ENCODE measurements at places on chromosomes 5 and 9. TPM values are rescaled to one million over a fixed set of nuclear protein-coding genes. Genes with fewer than 3 reads are reported as not detected.
A peak's percentile ranks its signal among the peaks of the same experiment; 100 is the strongest.

The PCDHA1 gene
- total RNA-seq: 0.35 TPM

The DBH gene
- total RNA-seq: not detected

The MAMDC2 gene
- total RNA-seq: 39.1 TPM

The ADRB2 gene
- total RNA-seq: 7.6 TPM

DNA sequence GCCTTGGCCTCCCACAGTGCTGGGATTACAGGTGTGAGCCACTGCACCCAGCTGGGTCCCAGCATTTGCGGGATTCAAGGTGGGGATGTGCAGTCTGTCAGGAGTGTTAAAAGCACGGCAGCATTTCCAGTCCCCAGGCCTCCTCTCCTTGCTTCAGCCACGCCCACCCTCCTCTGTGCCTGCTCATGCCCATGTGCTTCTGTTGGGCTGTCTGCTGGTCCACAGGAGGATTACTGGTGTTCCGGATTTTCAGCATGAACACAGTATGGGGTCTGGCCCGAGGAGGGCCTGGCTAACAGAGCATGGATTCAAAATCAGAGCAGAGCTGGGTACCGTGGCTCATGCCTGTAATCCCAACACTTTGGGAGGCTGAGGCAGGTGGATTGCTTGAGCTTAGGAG, 5.5 kb downstream of the ARRDC1 start:
- DNase-seq: no peak

DNA sequence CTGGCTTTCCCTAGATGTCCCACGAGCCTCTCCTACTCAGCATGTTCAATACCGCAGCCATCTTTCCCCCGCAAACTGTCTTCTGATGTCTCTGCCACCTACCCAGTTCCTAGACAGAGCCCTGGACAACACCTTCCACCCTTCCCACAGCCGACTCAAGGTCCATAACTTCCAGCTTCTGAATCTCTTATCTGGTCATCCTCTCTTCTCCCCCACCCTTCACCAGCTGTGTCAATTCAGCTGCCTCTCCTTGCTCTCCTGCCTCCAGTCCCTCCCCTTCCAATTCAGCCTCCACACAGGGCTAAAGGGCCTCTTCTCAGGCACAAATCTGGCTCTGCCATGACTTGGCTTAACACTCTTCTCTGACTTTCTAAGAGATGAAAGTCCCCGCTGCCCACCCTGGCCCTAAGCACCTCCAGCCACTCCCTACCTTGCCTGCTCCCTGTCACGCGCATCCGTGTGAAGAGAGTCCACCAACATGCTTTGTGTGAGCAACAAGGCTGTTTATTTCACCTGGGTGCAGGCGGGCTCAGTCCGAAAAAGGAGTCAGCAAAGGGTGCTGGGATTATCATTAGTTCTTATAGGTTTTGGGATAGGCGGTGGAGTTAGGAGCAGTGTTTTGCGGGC, 25.2 kb downstream of the AQP7 start:
- DNase-seq: no peak

DNA sequence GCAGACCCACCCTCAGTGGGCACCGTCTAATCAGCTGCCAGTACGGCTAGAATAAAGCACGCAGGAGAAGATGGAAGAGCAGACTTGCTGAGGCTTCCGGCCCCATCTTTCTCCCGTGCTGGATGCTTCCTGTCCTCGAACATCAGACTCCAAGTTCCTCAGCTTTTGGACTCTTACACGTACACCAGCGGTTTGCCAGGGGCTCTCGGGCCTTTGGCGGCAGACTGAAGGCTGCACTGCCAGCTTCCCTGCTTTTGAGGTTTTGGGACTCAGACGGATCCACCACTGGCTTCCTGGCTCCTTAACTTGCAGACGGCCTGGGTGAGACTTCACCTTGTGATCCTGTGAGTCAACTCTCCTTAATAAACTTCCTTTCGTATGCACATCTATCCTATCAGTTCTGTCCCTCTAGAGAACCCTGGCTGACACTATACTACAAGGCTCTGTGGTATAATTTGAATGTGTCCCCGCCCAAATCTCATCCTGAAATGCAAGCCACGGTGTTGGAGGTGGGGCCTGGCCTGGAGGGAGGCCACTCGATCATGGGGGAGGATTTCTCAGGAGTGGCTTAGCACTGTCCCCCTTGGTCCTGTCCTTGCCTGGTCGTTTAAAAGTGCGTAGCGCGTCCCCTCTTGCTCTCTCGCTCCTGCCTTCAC, 31.1 kb upstream of the NRARP start:
- DNase-seq: no peak

DNA sequence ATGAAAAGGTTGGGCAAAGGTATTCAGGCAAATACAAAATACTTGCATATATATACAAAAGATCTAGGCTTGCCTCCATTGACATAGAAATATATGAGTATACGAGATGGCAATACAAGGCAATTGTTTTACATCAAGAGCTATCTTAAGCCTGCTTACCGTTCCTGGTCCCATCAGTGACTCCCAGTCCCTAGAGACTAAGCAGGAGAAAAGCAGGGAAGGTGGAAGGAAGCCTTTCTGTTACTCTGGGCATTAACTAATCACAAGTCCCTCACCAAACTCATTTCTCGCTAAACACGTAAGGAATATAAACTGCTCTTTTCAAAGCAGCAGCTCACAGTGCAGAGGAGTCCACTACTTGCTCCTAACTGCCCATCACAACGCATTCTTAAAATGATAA, 125.2 kb downstream of the ZNF608 start:
- DNase-seq: no peak

- no peak for DNase-seq
Measured at GRCh38 chr9:23821375-23822181, 4.5 kb downstream of the ELAVL2 start.

- peak; percentile 79 for DNase-seq
Measured at GRCh38 chr9:130837002-130837511, 2.0 kb downstream of the ABL1 start.

DNA sequence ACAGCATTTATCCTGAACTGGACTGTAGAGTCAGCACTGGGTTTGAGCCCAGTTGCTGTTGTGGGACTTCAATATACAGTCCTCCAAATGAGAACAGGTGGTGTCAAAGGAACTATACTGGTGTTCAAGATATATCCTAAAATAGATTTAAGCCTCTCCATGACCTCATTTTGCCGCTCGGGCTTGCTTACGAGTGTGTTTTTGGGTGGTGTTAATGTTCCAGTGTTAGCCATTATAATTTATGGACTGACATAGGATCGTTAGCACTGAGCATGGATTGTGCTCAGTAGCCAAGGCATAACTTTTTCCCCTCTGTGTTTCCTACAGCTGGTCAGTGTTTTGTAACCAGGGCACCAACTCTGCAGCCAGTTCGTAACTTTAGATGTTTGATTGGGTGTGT, 306.6 kb downstream of the SPATA31D1 start:
- no peak for DNase-seq

GRCh38 chr5:31680528-31680927, 41.6 kb downstream of the PDZD2 start:
- DNase-seq: no peak

- no peak for DNase-seq
Measured at GRCh38 chr9:105676351-105676923, 14.2 kb downstream of the TAL2 start.

- DNase-seq: no peak
Measured at GRCh38 chr5:31720811-31721345, 81.9 kb downstream of the PDZD2 start.

GRCh38 chr9:128026773-128027541, 40.2 kb downstream of the NAIF1 start:
- DNase-seq: no peak

DNA sequence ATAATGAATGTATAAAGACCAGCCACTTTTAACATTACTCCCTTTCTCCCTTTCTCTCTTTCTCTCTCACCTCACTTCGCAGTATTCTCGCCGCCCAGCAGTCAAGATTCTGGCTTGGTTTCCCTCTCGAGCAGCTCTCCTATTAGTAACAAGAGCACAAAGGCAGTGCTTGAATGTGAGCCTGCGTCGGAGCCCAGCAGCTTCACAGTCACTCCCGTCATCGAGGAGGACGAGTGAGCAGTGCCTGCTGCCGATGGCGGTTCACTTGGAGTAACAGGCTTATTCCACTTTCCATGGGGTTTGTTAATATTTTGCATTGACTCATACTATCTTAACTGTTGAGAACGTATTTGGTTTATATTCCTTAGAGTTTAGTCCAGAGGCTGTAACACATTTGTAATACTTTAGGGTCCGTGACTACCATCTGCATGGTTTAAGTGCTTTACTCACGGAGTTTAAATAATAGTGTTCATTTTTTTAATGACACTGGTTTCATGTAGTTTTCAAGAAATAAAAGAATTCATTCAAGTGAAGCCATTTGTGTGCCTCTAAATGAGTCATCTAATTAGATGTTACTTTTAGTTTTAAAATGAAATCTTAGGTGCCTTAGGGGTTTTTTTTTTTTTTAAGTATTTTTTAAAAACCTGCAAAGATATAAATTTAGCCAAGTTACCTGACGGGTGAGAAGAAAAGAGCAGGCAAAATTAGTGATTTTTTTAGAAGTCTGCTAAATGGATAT, 8.4 kb upstream of the DMRT3 start:
- no peak for DNase-seq

- DNase-seq: no peak
Measured at GRCh38 chr9:18129809-18130334, 344.1 kb upstream of the ADAMTSL1 start.

DNA sequence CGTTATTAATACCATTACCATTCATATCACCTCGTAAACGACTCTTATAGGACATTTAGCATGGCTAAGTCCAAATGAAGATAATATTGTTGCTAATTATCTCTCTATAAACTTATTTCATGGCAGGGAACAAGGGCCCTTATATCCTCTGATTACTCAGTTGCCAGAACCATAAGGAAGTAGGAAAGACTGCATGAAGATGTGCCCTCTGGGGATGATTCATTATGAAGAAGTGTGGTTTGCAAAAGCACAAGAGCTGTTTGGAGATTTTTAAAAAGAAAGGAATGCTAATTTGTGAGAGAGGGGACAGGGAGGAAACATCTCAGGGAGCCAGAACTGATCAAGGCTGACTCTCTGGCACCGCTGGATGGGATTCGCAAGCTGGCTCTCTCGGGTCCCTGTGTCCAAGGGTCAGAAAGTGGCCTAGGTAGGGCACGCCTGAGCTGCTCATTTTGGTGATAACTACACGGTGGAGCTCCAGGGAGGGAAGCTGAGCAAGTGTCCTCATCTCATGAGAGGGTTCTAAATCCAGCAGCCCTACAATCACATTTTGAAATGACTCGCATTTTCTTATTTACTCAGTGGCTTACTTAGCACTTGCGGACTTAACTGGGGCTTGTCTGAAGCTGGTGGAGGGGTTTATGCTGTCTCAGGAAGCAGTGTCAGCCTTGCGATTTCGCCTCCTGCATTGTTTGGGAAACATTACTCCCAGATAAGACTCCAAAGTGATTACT, 136.8 kb downstream of the C5orf15 start:
- peak; percentile 65 for DNase-seq

- peak; percentile 76 for DNase-seq
Measured at GRCh38 chr5:16489322-16489791, 23.8 kb upstream of the ZNF622 start.

DNA sequence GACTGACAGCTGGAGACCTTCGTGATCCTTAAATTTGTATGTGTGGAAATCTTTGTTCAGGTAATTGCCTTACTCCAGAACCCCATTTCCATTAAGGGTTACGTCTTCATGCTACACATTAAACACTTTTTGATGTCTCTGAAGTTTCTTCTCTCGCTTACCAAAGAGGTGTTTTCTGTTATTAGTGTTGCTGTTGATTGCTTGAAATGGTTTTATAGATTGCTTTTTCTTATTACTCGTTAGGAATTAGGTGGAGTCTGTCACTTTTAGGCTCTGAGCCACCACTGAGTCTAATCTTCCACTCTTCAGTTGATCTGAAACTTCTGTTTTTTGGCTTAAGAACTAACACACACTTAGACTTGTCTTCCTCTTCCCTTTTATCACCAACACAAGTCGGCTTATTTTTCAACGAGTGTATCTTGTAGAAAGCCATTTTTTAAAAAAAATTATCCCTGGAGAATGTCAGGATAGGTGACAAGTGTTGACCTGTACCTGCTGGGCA, 62.2 kb upstream of the PPARGC1B start:
- DNase-seq: no peak

DNA sequence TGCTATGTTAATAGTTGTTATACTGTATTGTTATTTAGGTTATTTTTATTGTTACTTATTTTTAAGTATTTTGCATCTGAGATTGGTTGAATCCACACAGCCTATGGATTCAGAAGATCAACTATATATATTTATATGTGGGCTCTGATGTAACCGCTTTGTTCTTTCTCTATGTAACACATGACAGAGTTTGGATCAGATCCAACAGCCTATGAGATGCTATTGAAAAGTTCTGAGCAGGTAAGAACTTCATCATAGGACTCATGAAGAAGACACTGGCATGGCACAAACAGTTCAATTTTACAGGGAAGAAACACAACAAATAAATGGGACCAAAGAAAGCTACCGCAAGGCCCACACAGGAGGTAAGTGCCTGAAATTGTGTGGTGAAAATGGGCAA, 93.4 kb downstream of the GNAQ start:
- DNase-seq: no peak

DNA sequence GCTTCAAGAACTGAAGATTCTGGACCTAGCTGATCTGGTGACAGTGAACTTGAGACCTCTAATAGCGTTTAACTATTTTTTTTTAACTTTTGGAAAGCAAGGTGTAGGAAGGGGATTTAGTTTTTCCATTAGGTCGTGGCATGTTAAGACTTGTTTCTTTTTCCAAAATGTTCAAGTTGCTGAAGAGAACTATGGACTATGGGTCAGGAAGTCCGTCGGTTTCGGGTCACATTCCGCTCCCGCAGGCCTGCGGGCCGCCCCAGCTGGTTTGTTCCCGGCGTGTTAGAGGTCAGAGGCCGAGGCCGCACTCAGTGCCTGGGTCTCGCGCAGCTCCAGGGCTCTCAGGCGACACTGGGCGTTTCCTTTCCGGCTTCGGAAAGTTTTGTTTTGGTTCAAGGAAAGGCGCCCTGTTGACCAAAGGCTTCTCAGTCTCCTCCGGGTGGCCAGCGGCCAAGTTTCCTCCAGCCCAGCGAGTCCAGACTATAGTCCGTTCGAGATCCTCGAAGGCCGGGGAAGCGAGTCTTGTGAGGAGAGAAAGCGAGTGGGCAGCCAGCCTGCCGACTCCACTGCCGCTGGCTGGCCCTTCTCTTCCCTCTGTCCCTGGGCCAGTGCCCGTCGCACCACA, 586 bp upstream of the FCHO2 start:
- DNase-seq: peak; percentile 56

DNA sequence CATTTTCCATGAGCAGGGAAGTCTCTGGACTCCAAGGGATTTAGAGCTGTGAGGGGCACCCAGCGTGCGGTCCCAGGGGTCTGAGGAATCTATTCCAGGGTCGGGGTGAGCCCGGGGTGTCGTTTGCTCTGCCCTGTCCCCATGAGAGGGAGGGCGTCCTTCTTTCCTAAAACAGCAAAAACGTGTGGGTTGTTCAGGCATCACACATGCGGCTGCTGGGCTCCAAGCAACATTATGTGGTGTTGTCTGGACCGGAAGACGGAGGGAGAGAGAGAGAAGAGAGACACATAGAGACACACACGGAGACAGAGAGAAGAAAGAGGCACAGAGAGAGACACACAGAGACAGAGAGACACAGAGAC, 42.7 kb upstream of the COL5A1 start:
- DNase-seq: no peak

DNA sequence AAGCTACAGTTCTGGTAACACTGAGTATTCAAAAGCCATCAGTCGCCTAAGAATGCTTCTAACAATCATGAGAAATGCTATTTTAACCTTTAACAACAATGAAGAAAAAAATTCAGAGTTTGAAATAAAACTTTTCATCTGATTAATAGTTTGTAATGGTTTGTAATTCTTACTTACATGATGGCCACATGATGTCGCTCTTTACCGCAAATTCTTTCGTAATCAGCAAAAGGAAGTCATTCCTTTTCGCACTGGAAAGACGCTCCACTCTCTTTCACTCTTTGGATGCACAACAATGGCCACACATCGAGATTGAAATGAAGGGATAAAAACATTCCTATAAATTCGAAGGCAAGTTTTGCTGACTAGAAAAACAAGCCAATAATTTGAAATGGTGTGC, at the start of gene PCDHA7:
Gene PCDHA7, plus strand, starts transcription at position 277 of the 400 bp plus-strand sequence. Its CDS starts 115 bp downstream, at position 392.
- DNase-seq: peak; percentile 6
